Cardiac muscle cell (in vitro differentiated cells and primary cell): ENCODE measurements at places on chromosomes 6 and 20.

GRCh38 chr6:134291156-134291555 is 26.8 kb downstream of the SGK1 start:
- no peak for DNase-seq

GRCh38 chr20:45467861-45468260 is 1.7 kb upstream of the WFDC2 start:
- DNase-seq, result no peak

- DNase-seq, result no peak
Measured at GRCh38 chr6:65285275-65285674, 421.8 kb downstream of the EYS start.

GRCh38 chr6:148779142-148779562 is 32.3 kb downstream of the UST start:
- no peak for DNase-seq

- no peak for DNase-seq
Measured at GRCh38 chr6:63530182-63530581, 42.1 kb upstream of the LOC128125822 start.

DNA sequence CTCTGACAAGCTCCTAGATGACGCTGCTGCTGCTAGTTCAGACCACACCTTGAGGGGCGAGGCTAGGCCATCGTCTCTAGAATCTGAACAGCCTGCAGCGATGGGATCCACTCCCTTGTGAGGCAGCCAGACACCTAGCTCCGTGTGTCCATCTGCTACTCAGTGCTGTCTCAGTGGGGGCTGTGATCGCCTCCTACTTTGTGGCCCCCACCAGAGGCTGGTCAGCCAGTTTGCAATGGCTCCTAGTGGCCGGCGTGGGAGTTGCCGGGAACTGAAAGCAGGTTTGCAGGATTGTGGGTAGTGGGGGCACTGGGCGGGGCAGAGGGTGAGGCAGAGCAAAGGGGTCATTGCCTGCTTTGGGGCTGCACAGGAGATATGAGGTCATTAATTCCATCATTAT is 2.8 kb downstream of the CCN5 start:
- DNase-seq, result no peak

GRCh38 chr6:132616677-132617076 is 7.4 kb downstream of the TAAR2 start:
- no peak for DNase-seq

- no peak for DNase-seq
Measured at GRCh38 chr6:132021552-132022375, 70.6 kb upstream of the CCN2 start.

- DNase-seq, result no peak
Measured at GRCh38 chr6:56927538-56928453, 27.1 kb upstream of the BEND6 start.

GRCh38 chr6:44849806-44850205 is 462.3 kb downstream of the CDC5L start:
- DNase-seq, result no peak

GRCh38 chr6:111480988-111481822 is 1.8 kb downstream of the REV3L start:
- DNase-seq, result no peak

DNA sequence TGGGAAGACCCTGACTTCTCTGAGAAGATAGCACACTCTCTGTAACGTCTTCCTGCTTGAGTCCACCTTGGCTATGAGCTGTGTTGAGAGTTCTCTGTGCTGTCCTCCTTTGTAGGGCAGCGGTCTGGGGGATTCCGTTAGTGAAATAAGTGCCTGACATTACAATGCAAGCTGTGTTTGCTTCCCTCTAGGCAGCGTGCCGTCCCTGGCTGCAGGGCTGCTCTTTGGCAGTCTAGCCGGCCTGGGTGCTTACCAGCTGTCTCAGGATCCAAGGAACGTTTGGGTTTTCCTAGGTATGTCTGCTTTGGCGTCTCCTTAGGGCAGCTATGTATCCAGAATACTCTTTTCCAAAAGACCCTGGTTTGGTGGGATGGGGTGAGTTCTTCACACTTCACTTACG is 2.8 kb downstream of the TMEM14C start:
- DNase-seq, result no peak

DNA sequence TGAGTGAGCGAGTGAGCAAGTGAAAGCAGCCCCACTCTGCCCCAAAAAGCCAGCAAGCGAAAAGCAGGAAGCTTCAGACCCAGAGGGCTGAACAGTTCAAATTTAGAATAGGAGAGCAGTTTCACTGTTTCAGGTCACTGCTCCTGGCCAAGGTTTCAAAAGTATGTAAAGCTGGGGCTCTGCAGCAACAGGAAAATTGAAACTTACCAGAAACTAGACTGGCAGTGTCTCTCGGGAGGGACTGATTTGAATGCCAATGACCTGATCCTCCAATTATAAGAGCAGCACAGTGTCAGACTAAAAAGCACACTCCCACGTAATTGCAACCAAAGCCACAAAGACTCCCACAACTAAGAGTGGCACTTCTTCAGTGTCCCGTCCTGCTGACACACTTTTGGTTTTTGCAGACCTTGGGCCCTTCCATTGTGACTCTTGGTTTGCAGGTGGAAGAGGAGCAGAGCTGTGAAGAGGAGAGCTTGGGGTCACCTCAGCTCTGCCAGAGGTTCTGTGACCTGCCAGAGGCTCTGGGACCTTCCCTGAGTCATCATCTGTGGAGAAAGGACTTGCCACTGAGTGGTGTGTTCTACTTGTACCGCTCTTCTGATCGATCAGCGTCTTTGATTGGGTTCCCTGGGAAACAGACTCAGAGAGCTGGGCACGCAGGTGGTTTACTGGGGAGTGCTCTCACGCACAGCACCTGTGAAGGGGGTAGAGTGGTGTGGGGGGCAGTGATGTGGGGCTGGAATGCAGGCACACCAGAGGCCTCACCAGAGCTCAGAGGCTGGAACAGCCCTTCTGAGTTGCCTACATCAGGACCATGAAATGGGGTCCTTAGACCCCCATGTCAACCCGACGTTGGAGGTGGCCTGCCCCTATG is 52.7 kb upstream of the PTGIS start:
- DNase-seq, result no peak

GRCh38 chr6:128694303-128695009 is 174.1 kb upstream of the PTPRK start:
- no peak for DNase-seq

GRCh38 chr6:101663100-101663499 is 269.6 kb downstream of the GRIK2 start:
- DNase-seq, result no peak

GRCh38 chr6:16092140-16092539 is 36.7 kb upstream of the MYLIP start:
- no peak for DNase-seq

DNA sequence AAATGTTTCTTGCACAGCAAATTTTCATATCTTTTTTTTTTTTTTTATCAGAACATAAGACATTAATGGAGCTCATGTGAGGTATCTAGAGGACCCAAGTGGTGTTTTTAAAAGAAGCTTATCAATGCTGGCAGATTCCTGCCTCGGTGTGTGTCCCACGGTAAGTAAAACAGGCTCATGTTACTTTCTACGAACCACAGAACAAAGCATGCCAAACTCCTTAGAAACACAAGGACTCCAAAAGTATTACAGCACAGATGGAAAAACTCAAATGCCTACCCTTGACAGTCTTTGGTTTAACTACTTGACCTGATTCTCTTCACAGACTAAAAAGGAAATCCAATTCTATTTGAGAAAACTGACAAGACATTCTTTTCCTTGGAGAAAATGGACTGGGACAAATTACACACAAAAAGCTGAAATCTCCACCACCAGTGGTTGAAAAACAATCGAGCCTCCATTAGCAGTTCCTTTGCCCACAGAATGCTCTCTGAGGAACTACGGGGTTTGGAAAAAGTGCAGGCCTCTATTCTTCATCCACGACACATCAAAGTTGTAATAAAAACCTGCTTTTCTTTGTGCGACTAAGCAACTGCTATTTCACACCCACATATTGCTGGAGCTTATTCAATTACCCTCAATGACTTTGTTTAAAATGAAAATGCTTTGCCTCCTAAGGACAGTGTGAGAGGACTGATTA is 5.4 kb downstream of the METTL24 start:
- DNase-seq, result peak; percentile 72

GRCh38 chr6:116450769-116451740 is 10.1 kb upstream of the CALHM6 start:
- DNase-seq, result no peak

DNA sequence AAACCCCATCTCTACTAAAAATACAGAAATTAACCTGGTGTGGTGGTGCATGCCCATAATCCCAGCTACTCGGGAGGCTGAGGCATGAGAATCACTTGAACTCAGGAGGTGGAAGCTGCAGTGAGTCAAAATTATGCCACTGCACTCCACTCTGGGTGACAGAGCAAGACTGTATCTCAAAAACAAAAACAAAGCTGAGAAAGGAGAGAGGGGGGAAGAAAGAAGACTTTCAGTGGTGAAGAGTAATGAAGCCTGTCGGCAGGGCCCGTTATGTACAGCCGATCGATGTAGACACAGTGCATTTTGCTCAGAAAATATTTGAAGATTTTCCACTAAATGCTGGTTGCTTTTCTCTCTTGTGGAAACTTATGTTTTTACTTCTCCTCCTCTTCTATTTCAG is 13.8 kb downstream of the VAPB start:
- no peak for DNase-seq

DNA sequence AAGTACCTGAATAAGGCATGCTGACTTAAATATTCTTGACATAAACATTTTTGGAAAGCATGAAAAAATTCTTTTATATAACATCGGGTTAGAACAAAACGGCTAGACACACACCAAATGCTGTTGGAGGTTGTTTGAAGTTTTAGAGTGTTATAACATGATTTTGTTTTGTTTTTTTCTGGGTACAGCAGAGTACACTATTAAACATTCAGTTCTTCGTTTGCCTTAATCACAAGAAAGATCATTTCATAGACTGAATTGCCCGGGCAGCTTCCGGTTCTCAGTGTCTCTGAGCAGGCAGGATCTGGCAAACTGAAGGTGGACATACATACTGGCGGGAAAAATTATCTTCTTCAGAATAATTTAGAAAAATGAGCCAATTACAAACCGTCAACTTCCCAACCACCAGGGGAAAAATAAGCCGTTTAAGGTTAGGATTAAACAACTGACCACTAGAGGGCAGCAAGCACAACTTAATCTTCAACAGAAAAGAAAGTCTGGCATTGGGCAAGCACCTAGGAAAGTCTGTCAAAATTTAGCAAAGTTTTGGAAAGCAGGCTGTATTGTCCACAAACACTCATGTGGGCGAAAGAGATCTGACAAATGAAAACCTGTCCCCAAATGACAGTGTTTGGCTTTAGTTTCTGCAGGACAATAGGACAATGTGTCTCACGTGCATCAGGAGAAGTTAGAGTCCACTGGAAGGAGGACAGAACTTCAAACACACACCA is 15.0 kb downstream of the ZNF217 start:
- DNase-seq, result peak; percentile 90

- no peak for DNase-seq
Measured at GRCh38 chr6:124590001-124590400, 372.2 kb upstream of the RNF217 start.

- no peak for DNase-seq
Measured at GRCh38 chr6:33607784-33608161, 13.3 kb upstream of the ITPR3 start.

DNA sequence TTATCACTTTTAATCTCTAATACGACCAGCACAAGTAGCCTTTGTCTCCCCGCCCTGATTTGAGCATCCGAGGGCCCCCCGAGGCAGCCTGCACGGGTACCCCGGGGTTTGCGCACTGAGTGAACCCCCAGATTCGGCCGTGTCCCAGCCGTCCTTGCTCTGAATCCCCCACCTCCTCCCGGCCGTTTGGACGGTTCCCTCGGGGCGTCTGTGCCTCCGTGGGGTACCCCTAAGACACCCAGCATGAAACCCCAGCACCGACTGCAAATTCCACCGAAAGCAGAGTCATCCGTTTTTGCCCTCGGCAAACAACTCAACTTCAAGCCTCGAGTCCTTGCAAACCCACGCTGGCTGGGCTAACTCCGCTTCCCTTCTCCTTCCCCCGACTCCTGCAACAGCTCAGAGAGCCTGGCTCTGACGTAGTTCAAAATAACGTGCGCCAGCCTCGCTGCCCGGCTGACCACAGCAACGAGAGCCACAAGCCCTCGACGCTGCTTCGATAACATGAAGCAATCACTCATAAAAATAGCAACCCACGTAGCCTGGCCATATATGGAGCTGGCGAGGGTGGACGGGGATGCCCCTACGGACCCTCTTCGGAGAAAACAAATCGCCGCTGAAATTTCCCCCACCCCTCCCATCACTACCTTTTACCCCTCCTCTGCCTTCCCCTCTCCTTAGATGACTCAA is 764 bp upstream of the SNAP25 start:
- peak; percentile 92 for DNase-seq

DNA sequence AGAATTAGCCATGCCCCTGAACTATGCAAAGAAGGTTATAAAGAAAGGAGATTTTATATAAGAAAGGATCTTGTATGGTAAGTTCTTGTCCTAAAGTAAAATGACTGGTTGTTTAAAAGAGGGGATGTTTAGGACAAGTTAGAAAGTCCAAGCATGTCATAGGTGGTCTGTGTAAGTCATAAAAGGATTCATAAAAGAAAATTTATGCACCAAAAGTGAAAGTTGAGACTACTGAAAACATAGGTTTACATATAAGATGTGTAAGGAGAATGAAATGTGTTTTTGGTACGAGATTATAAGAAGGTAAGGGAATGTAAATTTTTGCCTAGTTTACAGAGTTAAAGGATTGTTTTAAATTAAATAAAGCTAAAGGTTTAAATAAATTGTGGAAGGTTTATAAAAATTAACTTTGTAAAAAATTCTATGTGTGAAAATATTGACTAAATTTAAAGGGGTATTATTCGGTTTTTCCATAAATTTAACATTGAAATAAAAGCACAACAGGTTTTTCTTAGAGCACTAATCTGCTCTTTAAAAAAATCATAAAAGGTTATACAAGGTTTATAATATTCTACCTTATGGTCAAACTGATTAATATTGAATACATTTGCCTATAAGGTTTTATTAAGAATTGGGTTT is 93.6 kb upstream of the UST start:
- peak; percentile 1 for DNase-seq

GRCh38 chr6:98924647-98925046 is 23.1 kb downstream of the FBXL4 start:
- no peak for DNase-seq

DNA sequence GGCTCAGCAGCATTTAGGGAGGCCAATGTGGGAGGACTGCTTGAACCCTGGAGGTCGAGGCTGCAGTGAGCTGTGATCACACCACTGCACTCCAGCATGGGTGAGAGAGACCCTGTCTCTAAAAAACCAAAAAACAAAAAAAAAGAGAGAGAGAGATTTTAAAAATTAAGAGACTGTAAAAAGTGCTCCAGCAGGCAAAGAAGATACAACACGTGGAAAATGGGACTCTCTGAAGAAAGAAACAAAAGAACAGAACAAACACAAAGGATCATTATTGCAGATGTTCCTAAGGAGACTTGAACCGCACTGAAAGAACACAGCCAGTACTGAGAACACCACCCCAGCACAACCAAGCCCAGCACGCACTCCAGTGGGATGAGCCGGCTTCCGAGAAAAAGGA is 74.2 kb downstream of the TAF4 start:
- no peak for DNase-seq
